Nephron progenitor cell (in vitro differentiated cells): ENCODE measurements at places on chromosomes 6 and 20.

DNA sequence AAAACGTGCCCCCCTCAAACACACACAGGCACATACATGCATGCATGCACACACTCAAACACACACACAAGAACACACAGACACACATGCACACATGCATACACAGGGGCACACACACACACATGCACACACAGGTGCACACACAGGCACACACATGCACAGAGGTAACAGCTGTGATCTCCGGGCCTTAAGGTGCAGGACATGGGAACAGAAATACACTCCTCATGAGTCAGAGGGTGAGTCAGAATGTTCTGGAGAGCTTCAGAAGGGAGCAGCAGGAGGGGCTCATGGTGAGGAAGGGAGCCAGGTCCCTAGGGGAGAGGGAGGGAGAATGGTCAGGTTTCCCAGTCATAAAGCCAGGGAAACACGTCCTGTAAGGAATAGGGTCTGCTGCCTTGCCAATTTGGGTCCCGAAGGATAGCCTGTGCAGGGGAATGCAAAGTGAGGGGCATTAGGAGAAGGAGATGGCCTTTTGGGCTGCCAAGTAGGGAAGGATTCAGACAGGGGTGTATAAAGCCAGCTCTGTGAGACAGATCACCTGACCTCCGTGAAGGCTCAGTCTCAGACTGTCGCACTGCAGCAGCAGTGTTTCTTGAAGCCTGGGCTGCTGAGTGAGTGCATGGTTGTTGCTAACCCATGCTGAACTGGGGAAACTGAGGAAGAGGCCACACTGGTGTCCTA lies 123.9 kb downstream of the MAFB start:
- H3K27ac ChIP-seq, result no peak overlapping the region
- peaks cover 7% of the 10 kb centered on the region for H3K27me3 ChIP-seq
- peaks cover 40% of the 10 kb centered on the region for H3K4me1 ChIP-seq
- no peak overlapping the region for H3K4me3 ChIP-seq
- no peak for DNase-seq

DNA sequence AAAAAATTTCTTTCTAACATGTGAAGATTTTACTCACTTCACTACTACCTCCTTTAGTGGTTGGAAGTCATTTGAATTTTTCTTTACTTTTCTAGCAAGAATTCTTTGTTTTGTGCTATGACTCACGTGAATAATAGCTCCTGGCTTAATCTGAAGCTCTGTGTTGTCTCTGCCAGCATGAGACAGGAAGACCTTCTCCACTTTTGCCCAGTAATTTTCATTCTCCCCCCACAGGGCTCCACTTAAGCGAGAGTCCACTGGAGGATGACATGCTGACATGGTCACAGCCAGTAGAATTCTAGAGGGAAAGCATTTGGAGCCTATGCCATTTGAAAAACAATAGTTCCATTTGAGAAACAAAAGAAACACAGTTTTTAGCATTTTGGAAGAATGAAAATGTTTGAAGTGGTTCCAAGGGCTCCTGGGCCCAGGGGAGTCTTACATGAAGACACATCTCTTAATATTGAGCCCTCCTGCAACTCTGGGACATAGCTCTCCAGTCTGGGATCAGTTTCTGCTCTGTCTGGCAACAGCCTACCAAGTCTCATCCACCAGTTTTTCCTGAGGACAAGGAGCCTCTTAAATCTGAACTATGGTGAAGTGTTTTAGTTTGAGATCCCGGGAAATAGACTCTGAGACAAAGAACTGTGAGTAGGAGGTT lies 231.4 kb downstream of the PAX1 start:
- H3K4me1 ChIP-seq, result peaks cover 15% of the 10 kb centered on the region
- H3K27ac ChIP-seq, result no peak overlapping the region
- no peak for DNase-seq
- H3K36me3 ChIP-seq, result no peaks in the 10 kb centered on the region

DNA sequence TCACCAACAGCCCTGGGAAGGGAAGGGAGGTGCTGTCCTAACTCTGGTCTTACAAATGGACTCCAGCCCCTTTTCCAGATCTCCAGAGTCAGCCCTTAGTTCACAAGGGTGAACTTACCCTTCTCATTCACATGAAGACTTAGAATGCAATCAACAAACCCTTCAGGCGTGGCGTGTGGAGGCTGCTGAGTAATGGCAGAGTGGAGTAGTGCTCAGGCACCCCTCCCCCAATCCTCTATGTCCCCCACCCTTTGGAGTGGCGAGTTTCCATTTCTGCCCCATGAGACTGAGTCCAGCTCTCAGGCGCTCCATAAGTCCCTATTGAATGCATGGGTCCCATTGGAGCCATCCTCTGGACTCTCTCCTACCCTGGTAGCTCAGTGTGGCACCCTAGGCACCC lies 3.3 kb downstream of the SNAI1 start:
- peak overlapping the region; percentile 97 for H3K4me3 ChIP-seq
- H3K36me3 ChIP-seq, result peaks cover 7% of the 10 kb centered on the region
- peaks cover 5% of the 10 kb centered on the region for H3K27me3 ChIP-seq

DNA sequence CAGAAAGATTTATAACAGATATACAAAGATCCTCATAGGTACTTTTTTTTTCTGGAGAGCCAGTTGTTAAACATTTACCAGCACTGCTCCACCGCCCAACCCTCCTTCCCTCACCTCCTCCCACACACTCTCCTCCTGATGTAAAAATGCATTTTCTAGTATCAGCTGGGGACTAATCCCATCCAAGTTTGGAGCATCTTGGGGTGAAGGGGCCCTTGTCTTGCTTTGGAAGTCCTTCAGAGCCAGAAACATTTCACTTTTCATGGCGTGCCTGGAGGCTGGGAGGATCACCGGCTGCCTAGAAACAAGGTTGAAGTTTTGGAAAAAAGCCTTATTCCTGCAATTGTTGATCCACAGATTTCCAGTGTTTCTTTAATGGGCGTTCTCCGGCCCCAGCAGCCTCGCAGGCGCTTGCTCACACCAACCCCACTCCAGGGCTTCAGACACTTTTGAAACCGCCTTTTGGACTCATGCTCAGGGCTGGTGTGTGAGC lies 165.1 kb upstream of the AFDN start:
- peaks cover 60% of the 10 kb centered on the region for H3K4me1 ChIP-seq
- H3K4me3 ChIP-seq, result no peak overlapping the region
- H3K27ac ChIP-seq, result peak overlapping the region; percentile 16
- DNase-seq, result no peak

DNA sequence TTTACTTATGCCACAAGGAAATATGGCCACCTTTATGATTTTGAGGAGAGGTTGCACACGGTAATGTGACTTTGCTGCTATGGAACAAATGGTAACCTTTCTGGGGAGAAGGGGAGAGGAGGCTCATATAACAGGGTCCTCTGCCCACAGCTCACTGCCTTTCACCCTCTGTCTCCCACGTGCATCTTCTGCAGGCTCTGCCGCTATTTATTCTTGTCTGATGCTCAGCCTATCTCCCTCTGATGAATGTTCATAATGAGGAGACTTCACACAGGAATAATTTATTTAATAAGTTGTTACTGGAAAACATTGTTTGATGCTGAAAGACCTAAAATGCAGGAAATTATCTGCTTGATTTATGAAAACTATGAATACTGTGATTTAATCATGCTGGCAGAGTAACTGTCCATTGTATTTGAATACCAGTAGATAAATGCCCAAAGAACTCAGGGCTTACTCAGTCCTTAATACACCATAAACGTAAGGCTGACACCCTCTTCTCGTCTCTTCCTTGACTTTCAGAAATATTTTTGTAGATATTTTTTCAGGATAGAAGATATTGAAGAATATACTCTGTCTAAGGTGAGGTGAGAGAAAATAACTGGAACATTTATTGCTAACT lies 721.1 kb downstream of the QKI start:
- peaks cover 6% of the 10 kb centered on the region for H3K4me1 ChIP-seq
- H3K27ac ChIP-seq, result no peak overlapping the region
- no peak for DNase-seq
- no peaks in the 10 kb centered on the region for H3K27me3 ChIP-seq
- no peaks in the 10 kb centered on the region for H3K36me3 ChIP-seq
- H3K4me3 ChIP-seq, result no peak overlapping the region

DNA sequence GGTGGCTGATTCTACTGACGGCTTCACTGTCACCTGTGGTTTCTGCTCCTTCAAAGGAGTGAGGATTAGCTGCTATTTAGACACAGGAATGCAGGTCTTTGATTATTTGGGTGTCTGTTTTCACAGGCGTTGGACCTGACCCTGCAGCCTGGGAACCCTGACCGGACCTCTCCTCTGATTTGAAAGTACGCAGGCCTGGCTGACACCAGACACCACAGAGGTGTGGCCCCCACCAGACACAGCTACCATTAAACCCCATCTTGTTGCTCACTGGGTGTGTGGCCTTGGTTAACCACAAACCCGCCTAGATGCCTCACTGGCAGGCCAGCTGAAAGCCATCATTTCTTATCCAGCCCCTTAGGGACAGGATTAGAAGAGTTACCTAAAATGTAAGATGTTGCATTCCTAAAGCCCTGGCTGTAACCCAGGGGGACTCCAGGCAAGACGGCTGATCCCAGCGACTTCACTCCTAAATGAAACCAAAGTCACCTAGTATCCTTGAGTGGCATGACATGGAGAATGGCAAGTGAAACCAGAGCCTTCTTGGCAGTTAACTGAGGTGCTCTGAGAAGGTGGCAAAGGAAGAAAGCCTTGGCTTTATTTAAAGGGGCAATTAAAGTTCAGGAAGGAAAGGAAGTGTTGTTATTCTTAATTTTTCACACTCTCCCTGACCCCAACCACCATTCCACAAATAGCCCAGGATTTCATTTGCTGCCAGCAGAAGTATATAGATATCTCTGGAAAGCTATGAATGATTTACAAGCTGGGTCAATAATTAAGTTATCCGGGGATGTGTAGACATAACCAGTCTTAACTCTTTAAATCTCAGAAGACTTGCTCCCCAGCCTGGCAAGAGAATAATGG lies 169.9 kb downstream of the QRSL1 start:
- peak; percentile 48 for DNase-seq
- peak overlapping the region; percentile 3 for H3K4me3 ChIP-seq
- peaks cover 4% of the 10 kb centered on the region for H3K27me3 ChIP-seq
- H3K27ac ChIP-seq, result peak overlapping the region; percentile 86

GRCh38 chr20:8043687-8044282 lies 24.2 kb upstream of the TMX4 start:
- H3K4me1 ChIP-seq, result peaks cover 6% of the 10 kb centered on the region
- peak; percentile 35 for DNase-seq
- H3K27me3 ChIP-seq, result peaks cover 6% of the 10 kb centered on the region
- H3K4me3 ChIP-seq, result no peak overlapping the region
- H3K27ac ChIP-seq, result no peak overlapping the region

DNA sequence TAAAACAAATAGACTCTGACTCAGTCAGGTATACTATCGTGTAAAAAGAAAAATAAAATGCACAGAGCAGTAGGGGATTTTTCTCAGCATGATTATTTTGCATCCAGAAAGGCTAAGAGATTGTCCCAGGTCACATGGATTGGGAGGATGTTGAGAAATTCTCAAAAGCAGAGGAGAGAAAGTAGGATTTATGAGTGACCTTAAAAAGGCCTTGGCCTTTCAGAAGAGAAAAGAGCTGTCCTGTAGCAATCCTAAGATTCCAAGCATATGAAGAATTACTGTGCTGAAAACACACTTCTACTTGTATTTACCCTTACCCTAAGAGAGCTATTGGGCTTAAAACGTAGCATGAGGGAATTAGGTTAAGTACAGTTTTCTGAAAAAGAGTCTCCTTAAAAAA lies 149.7 kb upstream of the ENPP5 start:
- no peak overlapping the region for H3K27ac ChIP-seq
- no peaks in the 10 kb centered on the region for H3K36me3 ChIP-seq
- no peak overlapping the region for H3K4me3 ChIP-seq
- no peaks in the 10 kb centered on the region for H3K27me3 ChIP-seq
- no peak for DNase-seq

GRCh38 chr6:73062130-73062529 lies 163.2 kb downstream of the KHDC1L start:
- H3K27me3 ChIP-seq, result peaks cover 3% of the 10 kb centered on the region
- no peak overlapping the region for H3K27ac ChIP-seq
- no peak for DNase-seq

DNA sequence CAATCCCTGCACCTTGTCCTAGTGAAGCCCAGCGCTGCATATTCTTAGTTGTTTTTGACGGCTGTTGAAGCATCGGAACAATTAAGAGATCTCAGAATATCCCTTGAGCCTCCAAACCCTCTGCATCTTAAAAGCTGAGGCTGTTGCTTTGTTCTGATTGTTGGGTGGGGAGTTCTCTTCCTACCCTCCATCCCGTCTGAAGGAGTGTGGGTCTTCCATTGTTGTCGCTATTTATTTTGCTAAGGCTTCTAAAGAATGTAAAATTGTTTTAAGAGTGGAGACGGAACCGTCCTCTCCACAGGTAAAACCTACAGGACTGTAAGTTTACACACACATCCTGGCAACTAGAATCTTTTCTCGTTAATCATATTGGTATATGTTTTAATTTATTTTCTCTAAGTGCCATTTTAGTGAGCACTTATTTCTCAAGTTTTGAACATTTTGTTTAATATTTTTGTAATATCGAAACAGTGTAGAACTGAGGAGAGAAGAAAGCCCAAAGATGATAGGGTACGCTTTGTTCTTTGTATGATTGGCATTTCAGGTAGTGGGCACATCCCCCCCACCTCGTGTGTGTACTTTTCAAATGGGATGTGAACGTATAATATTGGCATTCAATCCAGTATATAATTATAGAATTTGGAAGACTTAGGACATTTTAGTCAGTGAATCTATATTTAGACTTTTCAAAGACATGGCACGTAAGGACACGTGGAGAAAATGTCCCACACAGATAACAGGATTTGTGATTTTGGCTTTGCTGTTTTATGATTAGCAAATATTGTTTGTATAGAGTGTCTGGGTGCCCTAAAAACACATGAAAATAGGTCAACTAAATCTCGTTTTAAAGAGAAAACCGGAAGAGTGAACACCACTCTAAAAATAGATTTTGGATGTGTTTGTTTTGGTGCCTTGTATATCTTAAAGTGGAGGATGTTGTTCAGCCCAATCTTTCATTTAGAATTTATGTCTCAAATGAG lies 1.3 kb downstream of the RNF146 start:
- peaks cover 53% of the 10 kb centered on the region for H3K4me1 ChIP-seq
- no peak for DNase-seq
- H3K27ac ChIP-seq, result peak overlapping the region; percentile 100
- H3K4me3 ChIP-seq, result peak overlapping the region; percentile 99
- H3K36me3 ChIP-seq, result peaks cover 24% of the 10 kb centered on the region
- peaks cover 5% of the 10 kb centered on the region for H3K27me3 ChIP-seq

DNA sequence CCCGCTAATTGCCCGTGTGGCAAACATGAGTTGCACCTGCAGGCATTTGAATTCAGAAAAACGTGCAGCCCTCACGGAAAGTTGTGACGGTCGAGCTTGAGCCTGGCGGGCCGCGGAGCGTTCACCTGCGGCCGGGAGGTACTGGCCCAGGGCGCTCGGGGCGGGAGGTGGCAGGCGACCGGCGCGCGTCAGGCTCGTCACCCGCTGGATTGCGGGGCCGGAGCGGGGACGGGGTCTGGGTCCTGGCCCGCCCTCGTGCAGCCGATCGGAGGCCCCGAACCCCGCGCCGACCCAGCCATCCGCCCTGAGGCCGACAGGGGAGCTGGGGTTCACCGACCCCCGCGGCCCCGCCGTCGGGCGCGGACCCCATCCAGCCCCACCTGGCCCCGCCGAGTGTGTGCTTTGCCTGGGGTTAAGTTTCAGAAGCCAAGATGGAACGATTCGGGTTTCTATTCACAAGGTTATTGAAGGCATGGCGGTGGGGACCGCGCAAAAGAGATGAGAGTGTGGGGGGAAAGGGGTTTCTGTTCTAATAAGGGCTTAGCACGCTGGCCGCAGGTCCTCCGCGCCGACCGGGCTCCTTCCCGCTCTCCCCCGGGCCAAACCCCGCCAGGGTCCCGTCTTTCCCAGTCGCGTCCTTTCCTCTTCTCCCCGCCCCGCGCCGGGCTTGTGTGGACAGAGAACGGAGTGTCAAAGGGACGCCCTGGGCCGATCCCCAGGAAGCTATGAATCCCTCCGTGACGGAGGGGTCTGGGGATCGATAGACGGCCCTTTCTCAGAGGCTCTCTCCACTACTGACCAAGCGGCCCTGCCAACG lies 1.6 kb upstream of the HEY2 start:
- H3K4me1 ChIP-seq, result peaks cover 68% of the 10 kb centered on the region
- no peaks in the 10 kb centered on the region for H3K36me3 ChIP-seq
- peak overlapping the region; percentile 99 for H3K4me3 ChIP-seq
- H3K27ac ChIP-seq, result peak overlapping the region; percentile 95
- peak; percentile 70 for DNase-seq
